Effector memory CD8-positive, alpha-beta T cell (primary cell): ENCODE measurements at places on chromosomes 1 and 21.

- no peaks in the 10 kb centered on the region for H3K27me3 ChIP-seq
- no peaks in the 10 kb centered on the region for H3K36me3 ChIP-seq
- no peak for DNase-seq
- H3K4me1 ChIP-seq, result no peaks in the 10 kb centered on the region
- no peak overlapping the region for H3K4me3 ChIP-seq
These were observed 92.6 kb upstream of the VAV3 start for GRCh38 chr1:108057541-108057940.

DNA sequence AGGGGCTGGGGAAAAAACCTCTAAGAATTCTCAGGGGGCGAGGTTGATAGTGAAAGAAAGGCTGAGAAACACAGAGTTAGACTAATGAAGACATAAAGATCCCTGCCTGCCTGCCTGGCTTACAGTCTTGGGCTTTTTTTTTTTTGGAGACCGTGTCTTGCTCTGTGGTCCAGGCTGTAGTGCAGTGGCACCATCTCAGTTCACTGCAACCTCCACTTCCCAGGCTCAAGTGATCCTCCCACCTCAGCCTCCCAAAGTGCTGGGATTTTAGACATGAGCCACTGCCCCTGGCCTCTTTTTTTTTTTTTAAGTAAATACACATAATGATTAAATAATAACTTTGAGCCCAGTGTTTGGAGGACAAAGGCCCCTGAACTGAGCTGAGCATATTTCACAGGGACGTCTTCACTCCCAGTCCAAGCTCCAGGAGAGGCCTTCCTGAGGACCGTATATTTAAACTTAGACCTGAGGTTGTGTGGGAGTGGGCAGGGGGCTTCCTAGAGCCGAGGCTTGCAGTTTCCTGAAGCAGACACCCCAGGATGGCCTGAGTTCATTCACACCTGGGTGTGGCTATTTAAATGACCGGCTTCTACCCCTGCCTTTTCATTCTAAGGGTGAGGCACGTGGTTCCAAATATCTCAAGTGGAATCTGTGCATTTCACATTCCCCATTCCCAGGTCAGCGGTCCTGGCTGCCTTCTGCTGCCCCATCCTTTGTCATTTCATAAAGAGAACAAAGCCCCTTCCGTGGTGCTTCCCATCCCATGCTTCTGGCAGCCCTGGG is 16.0 kb upstream of the EFHD2 start:
- no peak for DNase-seq
- no peak overlapping the region for H3K4me3 ChIP-seq
- peaks cover 2% of the 10 kb centered on the region for H3K36me3 ChIP-seq
- H3K4me1 ChIP-seq, result peaks cover 4% of the 10 kb centered on the region
- H3K27ac ChIP-seq, result no peak overlapping the region
- no peaks in the 10 kb centered on the region for H3K27me3 ChIP-seq

DNA sequence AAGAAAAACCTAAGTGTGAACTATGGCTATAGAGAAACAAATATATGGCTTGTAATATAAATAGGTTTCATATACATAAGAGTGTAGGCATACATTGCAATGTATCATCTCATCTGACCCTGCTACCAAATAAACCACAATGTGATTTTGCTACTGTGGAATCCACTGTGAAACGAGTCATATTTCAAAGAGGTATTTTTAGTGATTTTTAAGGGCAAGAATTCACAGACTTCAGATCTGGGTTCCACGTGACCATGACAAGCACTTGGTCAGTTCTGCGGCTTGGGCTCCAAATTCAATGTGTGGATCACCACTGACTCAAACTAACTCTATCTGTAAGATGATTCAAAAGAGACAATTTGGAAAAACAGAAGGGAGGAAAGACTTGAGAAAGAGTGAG is 147.0 kb upstream of the ERG start:
- no peaks in the 10 kb centered on the region for H3K4me1 ChIP-seq
- H3K36me3 ChIP-seq, result no peaks in the 10 kb centered on the region
- H3K27me3 ChIP-seq, result peaks cover 43% of the 10 kb centered on the region
- no peak overlapping the region for H3K27ac ChIP-seq
- DNase-seq, result no peak
- H3K4me3 ChIP-seq, result no peak overlapping the region

- no peaks in the 10 kb centered on the region for H3K36me3 ChIP-seq
- no peak overlapping the region for H3K27ac ChIP-seq
- no peak overlapping the region for H3K4me3 ChIP-seq
- DNase-seq, result no peak
These were observed 349.7 kb downstream of the RWDD3 start for GRCh38 chr1:95583661-95584210.

DNA sequence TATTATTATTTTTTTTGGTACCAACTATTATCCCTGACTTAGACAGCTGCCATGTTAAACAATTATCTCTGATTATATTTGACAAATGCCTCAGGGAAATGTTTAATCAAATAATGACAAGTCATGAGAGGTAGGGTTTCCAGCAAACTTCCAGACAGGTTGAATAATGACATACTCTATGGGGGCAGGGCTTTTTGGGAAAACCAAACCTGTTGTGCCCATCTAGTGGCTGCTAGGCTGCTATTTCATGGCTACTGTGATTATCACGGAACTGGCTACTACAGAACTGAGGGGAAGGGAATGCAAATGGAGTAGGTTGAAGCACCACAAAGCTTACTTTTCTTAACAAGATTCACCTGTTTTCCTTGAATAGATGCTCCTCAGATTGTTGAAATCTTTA is 77.6 kb downstream of the DUSP10 start:
- H3K4me1 ChIP-seq, result no peaks in the 10 kb centered on the region
- no peak overlapping the region for H3K27ac ChIP-seq
- peaks cover 3% of the 10 kb centered on the region for H3K36me3 ChIP-seq
- no peak for DNase-seq
- H3K27me3 ChIP-seq, result peaks cover 14% of the 10 kb centered on the region
- no peak overlapping the region for H3K4me3 ChIP-seq

DNA sequence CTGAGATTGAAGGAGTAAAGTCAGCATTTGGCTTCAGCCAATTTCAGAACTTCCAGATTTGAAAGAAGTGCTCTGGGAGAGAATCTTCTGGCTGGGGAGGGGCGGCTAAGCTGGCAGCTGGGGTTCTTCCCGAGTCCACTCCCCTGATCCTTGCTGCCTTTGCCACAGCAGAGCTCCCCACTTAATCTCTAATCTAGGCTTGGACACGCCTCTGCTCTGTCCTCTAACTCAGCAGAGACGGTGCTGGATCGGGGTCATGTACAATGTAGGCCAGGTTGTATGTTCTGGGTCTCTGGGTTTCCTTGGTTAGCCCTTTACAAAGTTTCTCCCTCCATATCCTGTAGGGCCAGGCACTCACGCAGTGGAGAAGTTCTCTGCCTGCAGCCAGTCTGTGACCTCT is 10.1 kb upstream of the GSTM3 start:
- no peak overlapping the region for H3K27ac ChIP-seq
- no peaks in the 10 kb centered on the region for H3K36me3 ChIP-seq
- H3K4me3 ChIP-seq, result no peak overlapping the region
- peaks cover 51% of the 10 kb centered on the region for H3K27me3 ChIP-seq
- no peak for DNase-seq

GRCh38 chr1:15424146-15424667 is 14.0 kb upstream of the CTRC start:
- peak overlapping the region; percentile 97 for H3K27ac ChIP-seq
- H3K4me1 ChIP-seq, result peaks cover 49% of the 10 kb centered on the region
- no peak for DNase-seq
- H3K4me3 ChIP-seq, result no peak overlapping the region

DNA sequence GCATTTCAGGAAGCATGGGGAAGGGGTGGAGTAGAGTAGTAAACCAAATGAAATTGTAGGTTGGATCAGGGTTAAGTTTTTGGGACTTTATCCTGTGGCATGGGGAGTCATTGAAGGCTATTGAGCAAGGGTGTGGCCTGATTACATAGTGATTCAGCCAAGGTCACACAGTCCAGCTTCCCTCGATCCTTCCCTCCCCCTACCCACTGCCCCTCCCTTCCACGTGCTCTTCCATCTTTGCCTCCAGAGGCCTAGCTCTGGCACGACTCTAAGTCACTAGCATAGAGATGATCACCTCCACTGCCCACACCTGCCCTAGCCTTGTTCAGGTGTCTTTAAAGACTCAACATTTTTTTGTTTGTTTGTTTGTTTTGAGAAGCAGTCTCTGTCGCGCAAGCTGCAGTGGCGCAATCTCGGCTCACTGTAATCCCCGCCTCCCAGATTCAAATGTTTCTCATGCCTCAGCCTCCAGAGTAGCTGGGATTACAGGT is 37.2 kb upstream of the SLC9A1 start:
- no peak for DNase-seq
- H3K27me3 ChIP-seq, result peaks cover 16% of the 10 kb centered on the region
- H3K4me1 ChIP-seq, result no peaks in the 10 kb centered on the region
- no peak overlapping the region for H3K27ac ChIP-seq
- no peak overlapping the region for H3K4me3 ChIP-seq

- peak overlapping the region; percentile 78 for H3K27ac ChIP-seq
- peak overlapping the region; percentile 46 for H3K4me3 ChIP-seq
- peak; percentile 25 for DNase-seq
- H3K4me1 ChIP-seq, result peaks cover 3% of the 10 kb centered on the region
- H3K36me3 ChIP-seq, result peaks cover 6% of the 10 kb centered on the region
These were observed 63.9 kb downstream of the NDUFS5 start for GRCh38 chr1:39089931-39090521.

- H3K36me3 ChIP-seq, result no peaks in the 10 kb centered on the region
- H3K4me3 ChIP-seq, result no peak overlapping the region
- DNase-seq, result no peak
These were observed 62.8 kb upstream of the DPH5 start for GRCh38 chr1:101088431-101088830.
